GM10248 (cell line): ENCODE measurements at places on chromosomes 1 and 21.
A peak's percentile ranks its signal among the peaks of the same experiment; 100 is the strongest.

- no peak for DNase-seq
Observed at GRCh38 chr1:187001198-187001889, 172.6 kb downstream of the PLA2G4A start.

- no peak for DNase-seq
Observed at GRCh38 chr1:168343566-168343965, 62.9 kb downstream of the TBX19 start.

GRCh38 chr1:116906812-116907211 is 2.9 kb upstream of the PTGFRN start:
- no peak for DNase-seq

GRCh38 chr1:241902391-241903065 is 54.5 kb downstream of the EXO1 start:
- no peak for DNase-seq

DNA sequence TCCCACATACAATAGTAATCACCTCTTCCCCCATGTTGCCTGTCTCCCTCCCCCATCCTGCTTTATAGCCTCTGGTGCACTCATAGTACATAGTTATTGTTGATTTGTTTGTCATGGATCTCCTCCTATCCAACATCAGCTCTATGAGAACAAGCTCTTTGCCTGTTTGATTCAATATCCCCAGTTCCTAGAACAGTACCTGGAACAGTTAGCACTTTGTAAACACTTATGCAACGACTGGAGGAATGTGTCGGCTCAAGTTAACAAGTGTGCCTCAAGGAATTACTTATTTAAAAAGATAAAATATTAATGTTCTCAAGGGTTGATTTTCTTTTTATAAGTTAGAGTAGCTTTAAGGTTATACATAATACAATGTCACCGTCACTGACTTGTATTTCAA is 271.6 kb upstream of the KAZN start:
- DNase-seq = no peak

DNA sequence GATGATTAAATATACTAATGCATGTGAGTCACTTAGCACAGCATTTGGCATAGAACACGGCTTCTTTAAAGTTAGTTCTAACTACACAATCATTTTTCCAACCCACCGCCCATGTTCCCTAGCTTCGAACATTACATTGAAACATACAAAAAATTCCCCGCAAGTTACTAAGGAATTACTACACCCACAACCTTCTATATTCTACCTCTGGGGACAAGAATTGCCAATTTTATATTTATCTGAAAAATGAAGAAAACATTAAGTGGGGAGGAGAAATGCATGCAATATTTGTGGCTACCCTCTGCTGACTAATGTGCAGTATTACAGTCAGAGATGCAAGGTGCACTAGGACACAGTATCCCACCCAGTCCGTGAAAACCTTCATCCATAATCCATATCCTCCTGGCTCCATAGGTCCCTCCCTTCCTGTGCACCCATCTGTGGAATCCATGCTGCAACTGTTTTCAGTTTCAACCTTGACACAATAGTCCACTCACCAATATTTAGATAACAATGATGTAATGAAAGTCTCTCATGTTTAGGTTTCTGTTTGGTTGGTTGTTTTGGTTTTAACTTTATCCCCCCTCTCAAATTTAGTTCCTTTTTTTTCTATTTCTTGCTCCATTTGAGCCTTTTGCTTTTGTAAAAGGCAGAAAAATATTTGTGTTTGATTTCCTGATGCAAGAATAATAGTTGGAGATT is 31.6 kb downstream of the RGS5 start:
- no peak for DNase-seq

GRCh38 chr1:200354243-200354642 is 55.6 kb downstream of the ZNF281 start:
- peak; percentile 39 for DNase-seq

- DNase-seq = no peak
Observed at GRCh38 chr1:9235096-9235459, 504 bp downstream of the H6PD start.

- no peak for DNase-seq
Observed at GRCh38 chr1:102472520-102472919, 475.8 kb upstream of the OLFM3 start.

DNA sequence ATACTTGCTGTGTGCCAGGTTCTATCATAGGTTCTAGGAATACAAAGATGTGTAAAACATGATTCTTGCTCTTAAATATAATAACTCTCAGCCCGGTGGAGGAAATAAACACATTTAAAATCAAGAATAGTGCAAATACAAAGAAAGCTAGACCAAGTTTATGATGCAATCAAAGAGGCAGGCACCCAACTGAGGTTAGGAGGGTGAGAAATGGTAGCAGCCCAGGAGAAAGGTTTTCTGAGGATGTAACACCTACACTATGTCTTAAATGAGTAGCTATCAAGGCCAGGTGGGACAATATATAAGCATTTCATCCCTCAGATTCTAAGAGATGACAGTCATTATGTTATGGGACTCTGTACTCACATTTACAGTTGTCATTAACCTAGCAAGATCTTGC is 9.7 kb upstream of the PIGC start:
- DNase-seq = no peak

GRCh38 chr1:196271212-196271947 is 336.9 kb downstream of the KCNT2 start:
- no peak for DNase-seq

GRCh38 chr1:17551755-17552234 is 12.3 kb downstream of the ARHGEF10L start:
- DNase-seq = no peak

GRCh38 chr1:185578293-185578692 is 155.9 kb upstream of the HMCN1 start:
- no peak for DNase-seq

GRCh38 chr1:220294846-220295301 is 22.6 kb upstream of the RAB3GAP2 start:
- DNase-seq = no peak

DNA sequence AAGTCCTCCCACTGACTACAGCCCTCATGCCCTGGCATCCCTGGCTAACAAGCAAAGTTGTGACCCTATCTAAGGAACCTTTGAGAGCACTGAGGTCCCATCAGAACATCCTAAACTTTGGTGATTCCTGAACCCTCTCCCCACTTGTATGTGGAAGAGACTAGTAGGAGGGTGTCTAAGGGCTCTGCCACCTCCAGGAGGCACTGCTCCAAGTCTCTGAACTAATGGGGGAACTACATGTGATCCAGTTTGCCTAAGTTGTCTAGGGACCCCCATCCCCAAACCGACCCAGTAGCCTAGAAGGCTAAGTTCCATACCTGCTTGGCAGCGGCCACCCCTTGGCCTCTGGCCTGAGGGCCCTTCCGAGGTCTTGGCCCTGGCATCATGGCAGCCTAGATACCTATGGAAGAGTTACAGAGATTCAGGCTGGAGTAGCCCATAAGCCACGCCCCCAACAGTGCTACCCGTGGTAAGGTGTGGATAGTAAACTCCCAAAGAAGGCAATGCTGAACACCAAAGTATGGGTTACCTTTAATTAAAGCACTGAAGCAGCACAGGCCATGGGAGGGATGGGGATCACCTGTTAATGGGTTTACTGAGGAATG is 1.7 kb downstream of the CC2D1B start:
- no peak for DNase-seq

GRCh38 chr1:181603735-181604410 is 120.6 kb downstream of the CACNA1E start:
- DNase-seq = no peak

DNA sequence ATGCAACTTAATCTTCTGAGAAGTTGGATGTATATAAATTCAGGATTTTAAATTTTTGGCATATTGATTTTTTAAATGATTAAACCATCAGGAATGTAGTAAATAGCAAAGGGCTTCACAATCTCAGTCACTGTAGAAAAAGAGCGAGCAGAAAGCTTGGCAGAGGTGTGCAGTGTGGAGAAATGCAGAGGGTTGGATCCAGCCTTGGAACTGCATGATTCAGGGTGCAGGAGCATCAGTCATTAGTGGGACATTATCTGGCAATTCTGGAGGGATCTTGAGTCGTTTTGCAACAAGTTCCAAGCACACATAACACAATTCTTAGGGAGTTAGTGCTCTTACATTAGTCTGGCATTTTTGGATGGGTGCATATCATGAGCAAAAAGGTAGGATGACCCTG is 267.9 kb downstream of the PLA2G4A start:
- no peak for DNase-seq

DNA sequence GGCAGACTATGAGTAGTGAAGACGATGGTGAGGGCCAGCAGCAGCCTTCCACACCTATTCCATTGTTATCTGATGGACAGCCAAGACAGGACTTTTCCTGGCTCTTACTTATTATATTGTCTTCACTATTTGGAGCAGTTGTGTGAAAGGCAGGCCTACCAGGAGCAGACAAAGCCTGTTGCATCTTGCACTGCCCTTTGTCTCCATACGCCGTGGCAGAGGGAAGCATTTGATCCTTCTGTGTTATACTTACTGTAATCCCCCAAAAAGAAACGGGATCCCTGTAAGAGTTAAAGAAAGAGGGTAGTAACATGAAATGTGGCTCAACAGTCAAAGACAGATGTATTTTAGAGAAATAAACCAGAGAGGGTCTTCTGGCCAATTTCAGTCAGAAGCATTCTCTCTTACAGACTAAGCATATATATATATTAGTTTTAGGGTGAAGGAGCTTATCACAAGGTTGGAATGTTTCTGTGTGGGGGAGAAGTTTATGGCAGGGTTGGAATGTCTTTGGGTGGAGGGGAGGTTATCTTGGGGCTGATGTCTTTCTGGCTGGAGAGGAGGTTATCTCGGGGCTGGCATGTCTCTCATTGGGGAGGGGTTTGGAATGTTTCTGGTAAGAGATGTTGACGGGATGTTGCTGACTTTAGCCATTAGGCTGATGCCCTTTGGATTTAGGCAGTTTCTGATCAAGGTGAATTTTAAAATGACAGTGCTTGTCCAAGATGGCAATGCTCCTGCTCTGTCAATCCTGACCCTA is 23.4 kb upstream of the HSD3B1 start:
- no peak for DNase-seq

DNA sequence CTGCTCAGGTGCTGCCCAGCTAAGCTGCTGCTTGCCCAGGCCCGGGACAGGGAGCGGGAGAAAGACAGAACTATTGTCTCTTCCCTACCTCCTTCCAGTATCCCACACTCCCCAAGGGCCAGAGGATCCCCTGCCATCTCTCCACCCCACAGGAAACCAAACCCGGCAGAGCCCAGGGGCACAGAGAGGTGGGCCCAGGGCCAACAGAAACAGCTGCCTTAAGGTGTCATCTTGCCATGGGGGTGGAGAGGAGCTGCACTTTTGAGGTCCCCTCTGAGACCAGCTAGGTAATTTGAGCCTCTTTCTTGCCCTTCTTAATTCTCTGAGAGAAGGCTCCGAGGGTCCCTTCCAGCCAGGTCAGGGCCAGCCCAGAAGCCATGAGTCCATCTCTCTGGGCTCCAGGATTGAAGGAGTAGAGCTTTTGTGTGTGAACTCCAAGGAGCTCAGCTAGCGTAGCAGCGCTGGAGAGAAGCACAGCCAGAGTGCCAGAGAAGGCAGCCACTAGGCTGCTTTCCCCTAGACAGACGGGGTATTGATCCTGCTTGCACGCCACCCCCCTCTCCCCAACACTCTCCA is 9.7 kb upstream of the GPR61 start:
- DNase-seq = no peak

- no peak for DNase-seq
Observed at GRCh38 chr1:203626910-203627246, 246 bp downstream of the ATP2B4 start.

DNA sequence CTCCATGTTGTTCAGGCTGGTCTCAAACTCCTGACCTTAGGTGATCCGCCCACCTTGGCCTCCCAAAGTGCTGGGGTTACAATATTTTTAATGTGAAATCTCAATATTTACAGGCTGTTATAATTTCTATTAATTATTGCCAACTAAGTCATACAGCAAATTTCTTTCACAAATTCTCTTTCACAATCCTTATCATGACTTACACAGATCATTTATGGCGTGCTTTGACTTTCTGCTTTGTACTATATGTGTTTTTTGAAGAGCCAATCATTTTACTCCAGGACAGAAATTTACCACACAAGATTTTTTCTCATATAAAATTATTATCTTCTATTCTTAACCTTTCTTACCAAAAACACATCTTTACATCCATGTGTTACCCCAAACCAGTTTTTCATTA is 1729.9 kb downstream of the NCAM2 start:
- no peak for DNase-seq

DNA sequence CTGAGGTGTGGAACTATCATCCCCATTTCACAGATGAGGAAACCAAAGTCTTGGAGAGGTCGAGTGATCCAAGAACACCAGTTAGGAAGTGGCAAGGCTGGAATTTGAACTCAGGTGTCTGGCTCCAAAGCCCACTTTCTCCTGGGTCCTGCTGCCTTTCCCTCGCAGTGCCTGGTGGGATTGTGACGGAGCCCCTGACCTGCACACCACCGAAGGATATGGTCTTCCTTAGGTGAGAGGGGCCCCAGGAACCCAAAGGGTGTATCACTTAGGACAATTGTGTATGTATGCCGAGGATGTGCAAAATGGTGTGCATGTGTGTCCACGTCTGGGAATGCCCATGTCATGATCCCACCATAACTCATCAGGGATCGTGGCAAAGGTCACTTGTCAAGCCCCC is 392.7 kb downstream of the MATN1 start:
- no peak for DNase-seq

DNA sequence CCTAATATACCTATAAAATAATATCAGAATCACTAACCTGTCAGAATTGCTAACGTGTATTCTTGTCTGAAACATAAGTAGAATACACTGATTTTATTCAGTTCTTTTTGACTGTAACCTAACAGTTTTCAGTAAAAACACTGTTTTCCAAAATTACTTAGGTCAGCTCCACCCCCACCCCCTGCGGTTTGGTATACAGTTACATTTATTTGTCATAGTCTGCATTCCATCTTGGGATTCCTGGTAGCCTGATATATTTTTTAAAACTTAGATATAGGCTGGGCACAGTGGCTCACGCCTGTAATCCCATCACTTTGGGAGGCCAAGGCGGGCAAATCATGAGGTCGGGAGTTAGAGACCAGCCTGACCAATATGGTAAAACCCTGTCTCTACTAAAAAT is 19.8 kb upstream of the ABCD3 start:
- no peak for DNase-seq

GRCh38 chr1:23444104-23444533 is 19.6 kb upstream of the TCEA3 start:
- no peak for DNase-seq

GRCh38 chr21:26844258-26845065 is 747 bp downstream of the ADAMTS1 start:
- DNase-seq = no peak

DNA sequence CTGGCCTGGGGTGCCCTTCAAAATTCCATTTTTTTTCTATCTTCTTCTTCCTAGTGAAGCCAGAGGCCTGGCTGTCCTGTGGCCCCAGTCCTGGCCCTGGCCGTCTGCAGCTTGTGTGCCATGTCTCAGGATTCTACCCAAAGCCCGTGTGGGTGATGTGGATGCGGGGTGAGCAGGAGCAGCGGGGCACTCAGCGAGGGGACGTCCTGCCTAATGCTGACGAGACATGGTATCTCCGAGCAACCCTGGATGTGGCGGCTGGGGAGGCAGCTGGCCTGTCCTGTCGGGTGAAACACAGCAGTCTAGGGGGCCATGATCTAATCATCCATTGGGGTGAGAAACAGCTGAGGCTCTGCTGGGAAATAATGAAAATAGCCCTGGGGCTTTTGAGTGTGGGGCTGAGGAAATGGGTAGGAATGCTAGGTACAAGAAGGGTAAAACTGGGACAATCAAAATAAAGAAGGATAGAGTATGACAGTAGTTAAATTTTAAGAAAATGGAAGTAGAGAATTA is 2.1 kb downstream of the CD1E start:
- DNase-seq = no peak

- DNase-seq = peak; percentile 27
Observed at GRCh38 chr1:207868251-207868773, 42.6 kb downstream of the CD34 start.
